ENCODE measurements at places on chromosomes 4 and X.
A peak's percentile ranks its signal among the peaks of the same experiment; 100 is the strongest.

- DNase-seq: peak; percentile 8
Measured at GRCh38 chr4:35934320-35934981, 309.9 kb downstream of the ARAP2 start.

DNA sequence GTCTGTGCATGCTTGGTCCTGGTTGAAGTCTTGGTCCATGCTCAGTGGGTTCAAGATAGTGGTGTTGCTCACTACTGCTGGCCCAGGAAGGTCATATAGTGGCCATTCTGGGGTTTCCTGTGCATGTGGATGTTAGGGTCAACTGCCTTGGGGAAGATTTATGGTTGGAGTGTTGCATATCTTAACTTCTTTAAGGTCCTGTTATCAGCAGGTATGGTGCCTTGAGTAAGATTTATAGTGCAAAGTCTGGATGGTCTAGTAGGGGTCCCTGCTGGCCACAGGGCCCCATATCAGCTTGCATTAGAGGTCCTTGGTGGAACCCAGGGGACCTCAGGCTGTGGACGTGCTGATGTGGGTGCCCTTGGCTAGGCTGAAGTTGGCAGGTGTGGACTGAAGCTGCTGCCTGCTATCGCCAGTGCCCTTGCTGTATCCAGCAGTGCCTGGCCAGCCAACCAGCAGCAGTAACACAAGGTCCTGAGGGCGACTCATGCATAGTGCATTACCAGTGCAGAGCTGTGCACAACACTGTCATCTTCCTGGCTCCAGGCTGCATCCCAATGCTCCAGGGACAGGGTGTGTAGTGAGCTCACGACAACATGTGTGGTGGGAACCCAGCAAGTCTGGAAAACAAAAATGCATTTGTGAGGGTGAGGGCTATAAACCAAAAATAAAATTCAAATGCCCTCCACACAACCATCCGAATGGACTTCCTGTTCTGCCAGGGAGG, 61.0 kb downstream of the BEX3 start:
- DNase-seq: no peak

DNA sequence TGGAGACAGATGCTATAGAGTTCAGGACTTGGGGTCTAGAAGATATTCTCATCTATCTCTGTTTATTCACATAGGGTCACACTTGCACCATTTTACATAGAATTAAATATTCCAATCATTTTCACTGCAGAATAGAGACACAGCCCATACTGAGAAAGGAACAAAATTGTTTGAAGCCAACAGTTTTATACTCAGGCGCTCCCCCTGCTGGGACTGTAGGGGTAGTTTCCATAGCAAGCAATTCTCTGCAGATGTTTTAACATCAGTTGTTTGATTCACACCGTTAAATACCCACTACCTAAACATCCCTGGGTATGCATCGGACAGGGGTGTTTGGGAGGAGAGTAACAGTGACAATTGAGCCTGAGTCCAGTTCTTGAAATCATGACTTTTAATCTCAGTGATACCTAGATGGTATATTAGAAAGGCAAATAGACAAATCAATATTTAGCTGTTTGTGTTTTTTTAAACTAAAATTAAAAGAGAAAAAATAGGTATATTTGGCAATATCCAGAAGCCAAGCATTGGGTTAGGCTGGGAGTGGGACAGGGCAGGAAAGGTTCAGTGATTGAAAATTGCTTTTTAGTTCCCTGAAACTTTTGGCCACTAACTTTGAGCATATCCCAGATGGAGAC, 33.8 kb downstream of the LONRF3 start:
- peak; percentile 25 for DNase-seq

GRCh38 chrX:21974011-21974385, 33.5 kb downstream of the SMS start:
- DNase-seq: no peak

- DNase-seq: no peak
Measured at GRCh38 chr4:54852602-54853001, 194.8 kb downstream of the KIT start.

- no peak for DNase-seq
Measured at GRCh38 chrX:666762-667720, 36.5 kb downstream of the SHOX start.
